T-helper 22 cell (primary cell): ENCODE measurements at places on chromosomes 12 and 14.

DNA sequence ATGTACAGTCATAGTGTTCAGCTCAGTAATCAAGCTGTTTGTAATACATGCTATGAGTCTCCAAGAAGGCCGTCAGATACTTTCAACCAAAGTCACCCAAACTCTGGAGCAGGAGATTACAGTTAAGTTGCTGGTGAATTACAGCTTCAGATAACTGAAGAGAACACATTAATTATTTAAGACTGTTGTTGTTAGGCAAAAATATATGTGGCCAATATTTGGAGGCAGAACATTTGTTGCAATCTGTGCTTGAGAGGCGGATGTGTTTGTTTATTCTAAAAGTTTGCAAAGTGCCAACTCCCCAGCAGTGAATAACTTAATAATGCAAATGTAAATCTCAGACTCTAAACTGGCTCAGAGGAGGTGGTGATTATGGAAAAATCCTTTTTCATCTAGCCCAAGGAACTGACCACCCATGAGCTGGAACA is 300.7 kb upstream of the TBX3 start:
- DNase-seq = no peak

- no peak for DNase-seq
Observed at GRCh38 chr12:26473291-26473690, 277.9 kb downstream of the SSPN start.

GRCh38 chr12:4240161-4240783 is 33.3 kb upstream of the CCND2 start:
- no peak for DNase-seq

- no peak for DNase-seq
Observed at GRCh38 chr14:85123755-85124154, 406.2 kb upstream of the FLRT2 start.

- no peak for DNase-seq
Observed at GRCh38 chr12:83102499-83102898, 415.8 kb downstream of the TMTC2 start.

DNA sequence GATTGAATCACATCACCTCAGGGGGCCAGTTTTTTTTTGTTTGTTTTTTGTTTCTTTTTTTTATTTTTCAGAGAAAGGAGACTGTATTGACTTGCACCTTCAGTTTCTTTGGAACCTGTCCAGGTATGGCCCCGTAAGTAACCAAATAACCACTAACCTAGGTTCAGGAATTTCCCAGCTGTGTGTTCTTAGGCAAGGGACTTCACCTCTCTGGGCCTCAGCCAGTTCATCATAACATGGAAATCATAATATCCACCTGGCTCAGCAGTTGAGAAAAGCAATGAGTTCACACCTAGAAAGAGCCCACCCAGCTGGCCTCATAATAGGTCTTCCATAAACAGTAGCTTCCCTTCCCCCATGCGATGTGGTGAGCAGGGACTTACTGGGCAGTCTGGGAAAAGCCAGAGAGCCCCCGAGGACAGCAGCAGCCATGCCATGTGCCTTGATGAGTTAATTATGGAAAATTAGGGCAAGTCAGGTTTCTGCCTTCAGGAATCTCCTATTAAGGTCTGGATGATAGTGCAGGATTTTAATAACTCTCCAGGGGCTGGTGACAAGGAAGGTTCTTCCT is 27.4 kb upstream of the WSCD2 start:
- no peak for DNase-seq

DNA sequence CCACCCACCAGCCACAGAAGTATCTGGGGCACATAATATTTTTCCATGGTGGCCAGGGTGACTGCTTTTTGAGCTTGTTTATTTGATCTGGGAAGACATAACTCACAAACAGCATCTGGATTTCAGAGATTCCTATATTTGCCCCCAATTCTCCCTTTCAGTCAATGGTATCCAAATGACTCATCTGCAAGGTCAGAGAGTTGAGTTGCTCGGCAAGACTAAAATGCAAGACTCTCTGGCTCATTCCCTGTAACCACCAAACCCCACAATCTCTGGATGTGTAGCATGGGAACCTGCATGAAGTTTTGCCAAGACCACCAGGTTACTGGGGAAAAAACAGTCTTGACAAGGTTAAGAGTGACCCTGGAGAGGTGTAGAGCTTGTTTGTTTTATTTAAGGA is 174.9 kb upstream of the FAR2 start:
- no peak for DNase-seq

DNA sequence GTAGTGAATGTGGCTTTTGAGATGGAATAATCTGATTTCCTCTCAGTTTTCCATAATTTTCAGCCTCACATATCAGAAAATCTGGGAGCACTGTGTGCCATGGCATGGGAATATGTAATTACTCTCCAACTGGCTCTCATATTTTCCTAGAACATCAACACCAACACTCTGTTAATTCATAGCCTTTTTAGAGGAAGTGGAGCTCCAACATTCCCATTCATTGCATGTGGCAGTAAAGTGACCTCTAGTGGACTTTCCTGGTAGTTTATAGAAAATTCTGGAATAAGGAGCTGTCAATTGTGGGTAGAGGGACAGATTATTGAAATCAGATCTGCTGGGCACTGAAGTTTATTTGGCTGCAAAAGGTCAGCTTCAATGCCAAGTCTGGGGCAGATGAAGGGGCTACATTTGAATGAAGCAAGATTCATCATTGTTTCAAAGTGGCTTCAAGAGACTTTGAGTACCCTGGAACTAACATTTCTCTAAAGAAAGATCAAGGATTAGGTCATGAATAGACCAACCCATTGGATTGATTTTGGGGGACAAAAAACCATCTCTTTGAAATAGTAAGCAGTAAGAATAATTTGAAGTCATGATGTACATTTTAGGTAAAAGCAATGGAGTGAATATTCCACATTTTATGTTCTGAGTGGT is 23.6 kb upstream of the USP44 start:
- DNase-seq = no peak

DNA sequence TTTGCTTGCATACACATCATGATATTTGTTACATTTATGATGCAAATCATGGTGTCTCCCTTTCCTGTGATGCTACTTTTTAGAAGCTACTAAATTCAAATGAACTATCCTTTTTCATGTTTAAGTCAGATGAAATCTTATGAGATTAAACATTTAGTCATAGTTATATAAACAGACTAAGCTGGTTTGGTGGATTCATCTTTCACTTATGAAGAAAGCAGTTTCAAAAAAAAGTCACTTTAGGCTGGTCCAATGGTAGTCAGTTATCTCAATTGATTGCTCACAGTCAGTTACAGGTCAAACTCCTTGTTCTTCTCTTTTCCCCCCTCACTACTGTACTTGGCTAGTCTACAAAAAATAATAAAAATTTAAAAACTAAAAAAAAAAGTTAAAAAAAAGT is 19.7 kb downstream of the SYCP3 start:
- no peak for DNase-seq

DNA sequence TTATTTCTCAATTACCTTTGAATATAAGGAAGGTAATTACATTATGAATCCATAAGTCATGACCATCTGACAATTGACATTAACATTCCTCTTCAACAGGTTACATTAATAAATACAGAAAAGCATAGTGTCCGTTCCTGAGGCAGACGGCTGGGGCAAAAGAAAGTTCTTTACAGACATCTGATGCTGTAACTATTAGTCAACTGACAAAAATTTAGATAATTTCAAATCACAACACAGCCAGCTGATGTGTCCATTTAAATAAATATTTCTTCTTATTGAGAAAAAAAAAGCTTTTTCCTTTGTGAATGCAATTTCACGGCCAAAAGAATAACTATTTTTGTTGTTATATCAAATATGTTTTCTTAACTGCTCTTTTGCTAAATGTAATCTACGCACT is 9.2 kb upstream of the PYROXD1 start:
- no peak for DNase-seq

DNA sequence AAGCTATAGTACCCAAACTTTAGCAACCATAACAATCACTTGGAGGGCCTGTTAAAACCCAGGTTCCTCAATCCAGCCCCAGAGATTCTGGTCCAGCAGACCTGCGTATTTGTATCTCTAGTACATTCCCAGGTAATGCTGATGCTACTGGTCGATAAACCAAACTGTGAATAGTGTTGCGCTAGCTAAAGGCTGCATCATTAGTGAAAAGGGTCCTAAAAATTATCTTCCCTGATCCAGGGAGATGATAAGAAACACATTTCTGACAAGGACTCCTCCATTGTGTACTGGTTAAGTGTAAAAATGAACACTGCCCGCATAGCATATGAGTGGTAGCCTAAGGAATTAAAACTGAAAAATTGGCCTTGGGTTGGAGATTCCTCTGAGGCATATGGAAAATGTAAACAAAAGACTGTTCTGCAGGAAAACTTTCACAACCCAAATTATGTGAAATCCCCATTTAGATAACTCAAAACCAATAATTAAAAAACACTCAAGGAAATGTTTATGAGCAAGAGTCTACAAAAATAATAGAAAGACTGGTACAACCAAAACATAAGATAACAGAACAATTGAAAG is 322.7 kb downstream of the CEP128 start:
- DNase-seq = no peak
